ENCODE measurements at places on chromosomes 16 and 17.
A peak's percentile ranks its signal among the peaks of the same experiment; 100 is the strongest.

GRCh38 chr17:46171939-46172338 lies 21.3 kb downstream of the KANSL1 start:
- no peak for DNase-seq

- peak; percentile 35 for DNase-seq
Observed at GRCh38 chr17:17176341-17176740, 29.8 kb downstream of the PLD6 start.

DNA sequence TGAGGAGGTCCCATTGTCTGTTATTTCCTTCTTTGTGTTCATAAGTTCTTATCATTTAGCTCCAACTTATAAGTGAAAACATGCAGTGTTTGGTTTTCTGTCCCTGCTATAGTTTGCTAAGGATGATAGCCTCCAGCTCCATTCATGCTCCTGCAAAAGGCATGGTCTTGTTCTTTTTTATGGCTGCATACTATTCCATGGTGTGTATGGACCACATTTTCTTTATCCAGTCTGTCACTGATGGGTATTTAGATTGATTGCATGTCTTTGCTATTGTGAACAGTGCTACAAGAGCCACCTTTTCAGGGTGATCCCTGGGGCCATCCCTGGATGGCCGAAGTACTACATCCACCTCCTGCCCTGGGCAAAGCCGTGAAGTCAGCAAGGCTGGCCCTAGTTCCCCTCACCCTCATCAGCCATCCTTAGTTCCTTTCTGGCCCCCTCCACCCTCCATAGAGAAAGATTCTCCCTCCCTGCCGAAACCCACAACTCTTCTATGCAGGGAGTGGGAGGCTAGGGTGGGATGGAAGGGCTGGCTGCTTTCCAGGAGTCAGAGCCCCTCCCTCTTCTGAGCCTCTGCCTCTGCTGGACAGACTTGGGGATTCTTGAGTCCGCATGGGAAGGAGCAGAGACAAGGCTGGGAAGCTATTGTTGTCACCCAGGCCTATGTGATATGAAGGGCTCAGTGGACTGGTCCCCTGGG lies 8.3 kb downstream of the MT1X start:
- DNase-seq = no peak

DNA sequence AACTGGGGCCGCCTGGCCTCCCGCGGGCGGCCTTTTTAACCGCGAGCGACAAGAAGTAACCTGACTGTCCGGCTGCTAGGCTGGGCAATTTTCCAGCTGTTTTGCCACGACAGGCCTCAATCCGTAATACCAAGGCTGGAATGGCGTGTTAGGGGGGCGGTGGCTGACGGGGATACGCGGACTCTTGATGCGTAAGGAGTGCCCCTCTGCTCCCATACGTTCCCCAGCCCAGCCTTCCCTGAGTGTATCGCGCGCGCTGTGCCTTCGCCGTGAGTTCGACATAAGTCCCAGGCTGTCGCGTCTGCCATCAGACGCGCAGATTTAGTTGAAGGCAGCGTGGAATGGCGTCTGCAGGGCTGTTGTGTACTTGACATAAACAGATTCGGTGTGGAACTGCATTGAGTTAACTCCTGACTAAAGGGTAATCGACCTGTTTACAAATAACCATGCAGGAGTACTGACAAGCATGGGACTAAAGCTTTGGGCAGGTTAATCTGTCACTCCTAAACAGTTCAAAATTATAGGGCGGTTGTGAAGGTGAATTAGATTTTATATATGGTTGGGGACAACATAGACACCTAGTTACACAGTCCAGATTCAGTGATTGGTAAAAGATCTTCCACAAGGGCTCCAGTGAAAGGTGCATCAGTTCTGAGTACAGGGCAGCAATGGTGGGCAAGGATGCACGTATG lies 16.6 kb upstream of the ERN1 start:
- DNase-seq = peak; percentile 40

DNA sequence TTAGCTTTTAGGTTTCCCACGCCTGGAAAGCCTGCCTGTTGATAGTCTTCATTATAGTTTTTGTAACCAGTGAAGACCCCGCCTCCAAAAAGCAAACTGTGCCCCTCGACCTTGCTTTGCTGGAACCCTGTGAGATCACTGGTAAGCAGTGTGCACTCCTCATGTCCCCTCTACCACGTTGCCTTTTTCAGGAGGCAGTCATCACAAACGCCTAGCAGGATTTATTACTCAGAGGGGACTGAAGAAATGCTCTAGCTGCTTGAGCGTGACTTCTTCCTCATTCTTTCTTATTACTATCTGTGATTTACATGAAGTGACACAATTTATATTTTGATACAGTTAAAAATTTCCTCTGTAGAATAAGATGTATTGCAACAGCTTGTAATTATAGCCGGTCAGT lies 6.5 kb upstream of the KRTAP3-1 start:
- DNase-seq = no peak

- DNase-seq = no peak
Observed at GRCh38 chr16:3824121-3824795, 56.3 kb downstream of the CREBBP start.

DNA sequence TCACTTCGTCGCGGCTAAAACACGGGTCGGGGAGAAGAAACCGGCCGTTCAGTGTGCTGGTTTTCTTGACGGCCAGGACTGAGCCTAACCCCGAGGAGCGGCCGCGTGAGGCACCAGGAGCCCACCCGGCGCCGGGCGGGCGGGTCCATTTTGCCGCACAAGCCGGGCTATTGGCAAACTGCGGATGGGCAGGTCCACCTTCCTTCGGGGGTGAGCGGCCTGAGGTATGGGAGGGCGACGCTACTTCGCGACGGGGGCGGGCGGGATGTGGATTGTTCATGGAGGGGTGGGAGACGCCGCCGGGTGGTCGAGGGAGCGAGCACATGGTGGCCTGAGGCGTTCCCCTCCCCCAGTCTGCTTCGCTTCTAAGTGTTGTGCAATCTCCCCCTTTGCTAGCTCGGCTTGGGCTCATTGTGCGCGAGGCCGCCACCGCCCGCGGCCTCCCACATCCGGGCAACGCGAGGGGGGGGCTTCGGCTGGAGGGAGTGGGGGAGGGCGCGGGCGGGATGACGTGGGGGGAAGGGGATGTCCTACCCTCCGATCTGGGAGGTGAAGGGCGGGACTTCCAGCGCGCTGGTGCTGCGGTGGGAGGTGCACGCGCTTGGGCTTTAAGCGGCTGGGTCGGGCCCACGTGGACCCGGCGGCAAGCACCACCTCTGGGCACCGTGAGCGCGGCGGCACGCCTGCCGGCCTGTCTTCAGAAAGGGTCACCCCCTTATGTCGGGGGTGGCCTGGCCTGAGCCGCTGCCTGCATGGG lies 5.9 kb upstream of the CD68 start:
- peak; percentile 93 for DNase-seq

DNA sequence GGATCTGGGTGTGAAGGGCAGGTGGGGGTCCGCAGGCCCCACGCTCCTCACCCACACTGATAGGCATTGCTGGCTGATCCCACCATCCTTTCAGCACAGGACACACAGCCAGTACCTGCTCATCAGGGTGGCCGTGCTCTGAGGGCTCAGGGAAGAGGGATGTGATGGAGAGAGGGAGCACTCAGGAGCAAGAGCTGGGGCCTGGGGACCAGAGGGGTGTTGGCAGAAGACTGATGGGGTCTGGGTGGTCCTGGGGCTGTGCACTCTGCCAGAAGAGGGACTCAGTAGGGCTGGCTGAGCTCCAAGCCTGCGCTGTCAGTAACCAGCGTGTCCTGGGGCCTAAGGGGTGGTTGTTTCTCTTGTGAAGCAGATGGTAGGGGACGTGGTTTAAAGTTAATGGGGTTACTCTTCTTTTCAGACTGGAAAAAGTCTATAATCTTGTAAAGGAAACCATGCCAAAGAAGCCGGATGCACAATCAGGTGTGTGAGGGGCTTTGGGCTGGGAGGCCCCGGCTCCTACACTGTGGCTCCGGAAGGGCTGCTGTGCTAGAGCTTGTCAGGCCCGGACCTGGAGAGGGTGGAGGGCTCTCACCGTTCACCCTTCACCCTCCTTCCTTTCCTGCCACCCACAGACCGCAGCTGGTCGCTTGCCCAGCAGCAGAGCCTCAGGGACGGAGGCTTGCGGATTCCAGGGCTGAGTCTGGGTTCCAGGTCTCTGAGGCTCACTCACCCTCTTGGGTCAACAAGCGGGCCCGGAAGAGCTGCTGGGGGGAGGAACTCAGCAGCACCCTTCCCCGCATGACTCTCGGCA lies 27.8 kb downstream of the POLR3E start:
- no peak for DNase-seq

- no peak for DNase-seq
Observed at GRCh38 chr17:35817196-35817595, 7.9 kb downstream of the TAF15 start.

DNA sequence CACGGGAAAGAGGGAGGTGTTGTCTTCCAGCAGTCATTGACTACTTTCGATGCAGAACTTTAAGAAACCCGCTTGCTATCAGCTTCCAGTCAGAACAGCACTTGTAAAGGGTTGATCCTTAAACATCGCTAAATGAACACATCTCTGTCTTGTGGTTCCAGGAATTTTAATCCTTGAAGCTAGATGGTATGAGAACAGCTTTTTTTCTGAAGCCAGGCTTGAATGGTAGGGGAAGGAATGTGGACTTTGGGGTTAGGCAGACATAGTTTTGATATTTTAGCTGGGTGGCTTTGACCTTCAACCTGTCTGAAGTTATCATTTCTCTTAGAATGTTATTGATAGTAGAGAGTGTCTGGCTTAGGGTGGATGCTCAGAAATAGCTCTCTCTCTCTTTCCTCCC lies 81.1 kb downstream of the RGS9 start:
- DNase-seq = no peak

GRCh38 chr16:57262841-57263540 lies 17.9 kb downstream of the ARL2BP start:
- DNase-seq = no peak

- DNase-seq = no peak
Observed at GRCh38 chr16:80788027-80788426, 16.4 kb downstream of the CDYL2 start.

DNA sequence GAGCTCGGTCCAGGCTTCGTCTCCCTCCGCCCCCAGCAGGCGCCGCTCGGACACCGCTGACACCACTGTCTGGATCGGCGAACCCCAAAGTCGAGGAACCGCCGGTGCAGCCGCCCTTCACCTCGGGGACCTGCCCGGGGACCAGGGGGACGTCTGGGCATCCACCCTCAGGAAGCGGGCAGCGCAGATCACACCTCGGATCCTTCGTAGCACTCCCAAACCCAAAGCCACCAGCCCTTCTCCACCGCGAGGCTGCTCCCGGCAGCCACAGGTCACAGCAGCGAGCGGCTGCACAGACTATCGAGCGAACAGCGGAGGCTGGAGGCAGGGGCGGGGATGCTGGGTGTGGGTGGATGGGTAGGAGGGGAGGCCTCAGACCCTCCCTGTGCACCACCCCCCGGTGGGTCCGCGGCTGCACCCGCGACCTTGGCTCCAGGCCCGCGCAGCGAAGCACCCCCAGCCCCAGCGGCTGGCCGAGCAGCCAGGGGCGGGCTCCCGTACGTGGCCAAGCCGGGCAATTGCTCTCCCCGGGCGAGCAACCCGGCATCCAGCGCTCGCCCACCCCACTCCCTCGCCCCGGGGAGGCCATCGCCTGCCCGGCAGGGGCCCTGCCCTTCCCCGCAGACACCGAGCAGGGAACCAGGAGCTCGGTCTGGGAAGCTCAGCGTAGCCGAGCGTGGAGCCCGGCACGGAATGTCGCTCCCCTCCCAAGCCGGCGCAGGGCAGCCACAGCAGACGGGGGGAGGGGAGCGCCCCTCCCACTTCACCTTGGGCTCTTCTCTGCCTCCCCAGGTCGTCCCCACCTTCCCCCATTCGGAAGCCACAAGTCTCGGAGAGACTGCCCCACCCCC lies 1.0 kb downstream of the SDK2 start:
- DNase-seq = no peak

DNA sequence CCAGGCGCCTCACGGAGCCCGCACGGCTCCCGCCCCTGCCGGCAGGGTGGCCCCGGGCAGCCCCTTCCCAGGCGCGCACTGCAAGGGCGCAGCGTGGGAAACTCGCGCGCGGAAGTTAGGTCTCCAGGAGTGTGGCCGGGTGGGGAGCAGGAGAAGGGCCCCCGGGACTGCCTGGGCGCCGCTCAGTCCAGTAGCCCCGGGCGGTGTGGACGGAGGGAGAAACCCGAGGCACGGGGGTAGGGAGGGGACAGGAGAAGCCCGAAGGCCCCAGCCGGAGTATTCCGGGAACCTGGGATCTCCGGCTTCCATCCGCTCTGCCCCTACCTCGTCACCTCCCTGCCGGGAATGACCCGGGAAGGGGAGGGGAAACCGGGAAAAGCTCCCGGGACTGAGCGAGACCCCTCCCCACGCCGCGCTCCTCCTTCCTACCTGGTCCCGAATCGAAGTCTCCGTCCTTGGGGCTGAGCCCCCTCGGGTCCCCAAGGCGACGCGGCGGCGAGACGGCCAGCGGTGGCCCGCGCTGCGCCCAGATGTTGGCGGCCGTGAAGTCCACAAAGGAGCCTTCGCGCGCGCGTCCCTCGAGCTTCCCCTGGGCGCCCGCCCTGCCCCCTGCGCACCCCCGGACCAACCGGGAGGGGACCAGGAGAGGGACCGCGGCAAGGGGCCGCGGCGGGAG lies 418 bp downstream of the SOCS3 start:
- DNase-seq = peak; percentile 29

GRCh38 chr17:40914075-40914855 lies 23.2 kb downstream of the KRT23 start:
- DNase-seq = no peak

DNA sequence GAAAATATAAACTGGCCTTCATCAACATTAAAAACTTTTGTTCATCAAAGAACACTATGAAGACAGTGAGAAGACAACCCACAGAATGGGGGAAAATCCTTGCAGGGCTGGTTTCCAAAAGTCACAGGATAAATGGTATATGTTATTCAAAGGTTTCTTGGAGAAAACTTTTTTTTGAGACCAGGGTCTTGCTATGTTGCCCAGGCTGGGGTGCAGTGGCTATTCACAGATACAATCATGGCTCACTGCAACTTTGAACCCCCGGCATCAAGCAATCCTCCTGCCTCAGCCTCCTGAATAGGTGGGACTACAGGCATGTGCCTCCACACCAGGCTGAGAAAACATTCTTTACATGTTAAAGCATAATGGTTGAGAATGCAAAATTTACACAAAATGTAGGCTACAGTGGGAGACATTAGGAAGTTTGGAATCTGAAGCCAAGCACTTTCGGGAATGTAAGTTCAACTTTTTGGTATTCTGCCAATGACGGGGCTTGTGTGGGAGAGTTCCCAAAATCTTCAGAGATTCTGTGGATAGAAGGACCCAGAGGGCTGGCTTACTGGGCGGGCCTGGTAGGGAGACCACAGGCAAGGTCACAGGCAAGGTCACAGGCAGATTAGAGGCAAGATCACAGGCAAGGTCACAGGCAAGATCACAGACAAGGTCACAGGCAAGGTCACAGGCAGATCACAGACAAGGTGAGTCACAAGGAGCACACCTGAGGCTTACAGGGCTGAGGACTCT lies 24.2 kb upstream of the ATP2A3 start:
- no peak for DNase-seq

DNA sequence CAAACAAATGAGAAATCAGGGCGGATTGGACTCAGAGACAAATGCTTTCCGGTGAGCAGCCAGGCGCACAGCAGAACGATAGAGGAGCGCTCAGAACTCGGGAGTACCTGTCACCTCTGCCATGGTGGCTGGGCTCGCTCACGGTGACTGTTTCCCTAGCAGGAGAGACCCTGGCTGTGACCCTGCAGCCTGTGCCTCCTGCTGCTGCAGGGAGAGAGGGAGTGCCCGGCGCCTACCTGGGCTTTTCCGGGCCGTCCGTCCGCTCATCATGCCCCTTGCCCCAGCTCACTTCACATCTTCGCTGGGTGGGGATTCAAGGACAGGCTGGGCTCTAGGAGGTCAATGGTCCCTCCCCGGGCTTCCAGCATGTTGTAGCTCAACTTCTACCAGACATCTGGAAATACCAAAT lies 14.1 kb upstream of the DNAH17 start:
- DNase-seq = no peak
